ENCODE measurements at places on chromosomes 12 and 14.

- no peak for DNase-seq
Observed at GRCh38 chr14:104216457-104216856, 78.1 kb downstream of the KIF26A start.

DNA sequence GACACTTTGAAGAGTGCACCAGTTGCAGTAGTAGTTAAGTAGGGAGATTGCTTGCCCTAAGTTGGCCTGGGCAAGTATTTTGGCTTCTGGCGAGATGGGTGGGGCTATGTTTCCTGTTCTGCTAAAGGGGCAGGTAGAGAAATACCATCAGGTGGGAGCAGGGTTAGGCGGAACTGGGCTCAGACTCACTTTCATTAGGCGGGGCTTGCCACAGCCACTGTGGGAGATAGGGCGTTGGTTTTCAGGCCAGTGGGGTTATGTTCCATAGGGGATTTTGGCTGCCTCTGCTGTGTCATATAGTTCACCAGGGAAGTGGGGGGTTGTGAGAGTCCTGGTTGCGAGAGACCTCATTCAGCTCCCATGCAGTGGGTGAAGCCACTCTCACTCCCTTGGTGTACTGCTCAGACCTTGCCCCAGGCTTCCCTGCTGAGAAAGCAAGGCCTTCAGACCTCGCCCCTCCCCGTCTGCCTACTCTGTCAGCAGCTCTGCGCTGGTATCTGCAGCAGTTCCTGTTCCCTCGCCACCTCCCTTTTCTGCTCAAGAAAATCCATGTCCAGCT lies 43.3 kb downstream of the AEBP2 start:
- DNase-seq: peak; percentile 13

DNA sequence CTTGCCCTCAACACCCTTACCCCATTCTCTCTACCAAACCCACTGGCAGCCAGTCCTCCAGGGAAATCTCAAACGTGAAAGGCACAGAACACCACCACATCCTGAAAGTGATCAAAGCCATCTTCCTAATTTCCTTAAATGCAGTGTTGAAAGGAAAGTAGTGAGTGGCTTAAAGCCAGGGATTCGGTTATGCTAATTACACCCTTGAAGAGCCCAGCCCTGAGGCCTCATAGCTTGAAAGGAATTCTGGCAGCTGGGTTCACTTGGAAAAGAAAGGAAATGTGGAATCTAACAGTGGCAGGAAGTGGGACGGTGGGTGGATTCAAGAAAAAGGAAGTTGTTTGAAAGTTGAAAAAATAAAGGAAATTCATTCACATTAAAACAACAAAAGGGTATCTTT lies 73.0 kb upstream of the FICD start:
- DNase-seq: no peak

GRCh38 chr14:25622763-25623162 lies 572.8 kb upstream of the STXBP6 start:
- DNase-seq: no peak

DNA sequence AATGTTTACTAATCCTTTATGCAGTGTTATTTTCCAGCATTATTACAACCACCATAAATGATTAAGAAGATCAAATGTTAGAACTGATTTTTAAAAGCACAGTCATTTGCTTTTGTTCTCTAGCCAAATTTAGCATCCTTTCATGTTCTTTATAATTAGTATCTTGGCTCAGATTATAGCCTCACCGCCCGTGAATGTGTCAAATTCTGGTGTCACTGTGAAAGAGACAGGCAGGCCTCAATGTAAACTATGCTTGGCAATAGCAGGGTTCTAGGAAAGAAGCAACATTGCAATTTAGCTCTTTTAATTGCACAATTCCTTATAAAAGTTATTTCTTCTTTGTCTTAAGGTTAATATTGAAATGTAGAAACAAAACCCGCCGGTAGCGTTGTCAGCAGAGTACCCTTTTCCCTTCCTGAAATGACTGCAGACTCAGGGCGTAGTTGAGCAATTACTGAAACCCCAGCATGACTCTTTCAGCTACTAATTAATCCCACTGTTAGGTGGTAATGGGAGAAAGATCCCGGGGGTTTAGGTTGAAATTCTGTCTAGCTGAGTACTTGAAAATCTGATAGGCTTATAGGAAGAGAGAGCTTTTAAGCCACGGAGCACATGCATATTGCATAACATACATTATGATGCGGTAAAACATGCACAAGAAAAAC lies 1600.5 kb upstream of the SEL1L start:
- no peak for DNase-seq

DNA sequence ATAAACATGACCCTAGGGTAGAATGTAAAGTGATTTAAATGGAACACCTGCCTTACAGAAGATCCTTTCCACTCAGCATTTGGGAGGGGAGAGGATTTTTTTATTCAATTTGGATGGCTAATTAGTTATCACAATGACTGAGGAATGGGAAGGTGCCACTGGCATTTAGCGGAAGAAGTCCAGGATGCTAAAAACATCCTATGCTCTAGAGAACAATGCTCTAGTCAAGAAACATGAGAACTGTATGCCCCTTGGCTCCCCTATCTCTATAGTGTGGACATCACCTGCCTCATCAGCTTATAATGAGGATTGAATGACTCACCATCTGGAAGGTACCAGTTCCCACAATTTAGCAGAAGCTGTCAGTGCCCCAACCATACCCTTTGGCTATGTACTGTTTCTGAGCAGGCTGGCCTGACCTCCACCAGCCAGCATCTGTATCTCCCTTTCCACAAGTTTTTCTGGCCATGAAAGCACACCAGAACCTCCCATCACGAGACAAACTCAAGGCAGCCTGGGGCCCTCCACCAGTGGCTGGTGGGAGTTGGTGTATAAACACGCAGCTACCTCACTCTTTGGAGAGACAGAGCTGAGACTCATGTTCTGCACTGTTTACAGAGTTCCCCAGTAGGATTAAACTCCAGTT lies 109.7 kb upstream of the VASH1 start:
- no peak for DNase-seq

GRCh38 chr14:81371802-81372201 lies 28.3 kb downstream of the STON2 start:
- DNase-seq: no peak

DNA sequence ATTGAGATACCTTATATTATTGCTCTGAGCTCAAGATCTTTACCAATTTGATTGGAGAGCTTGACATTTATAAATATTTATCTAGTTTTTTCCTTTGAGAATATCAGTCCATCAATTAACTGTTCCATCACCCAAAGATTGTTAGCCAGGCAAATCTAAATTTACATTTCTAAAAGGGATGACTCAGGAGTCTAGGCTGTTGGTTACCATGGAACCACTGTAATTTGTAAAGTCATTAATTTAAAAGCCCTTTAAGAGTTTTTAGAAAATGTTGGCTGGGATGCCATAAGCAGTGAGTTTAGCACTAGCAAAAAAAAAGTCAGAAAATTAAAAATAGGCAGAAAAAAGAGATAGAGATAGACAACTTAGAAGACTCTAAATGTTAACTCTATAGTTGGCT lies 19.5 kb upstream of the SERPINA1 start:
- no peak for DNase-seq

- DNase-seq: no peak
Observed at GRCh38 chr14:23079716-23080115, 15.2 kb downstream of the ACIN1 start.

DNA sequence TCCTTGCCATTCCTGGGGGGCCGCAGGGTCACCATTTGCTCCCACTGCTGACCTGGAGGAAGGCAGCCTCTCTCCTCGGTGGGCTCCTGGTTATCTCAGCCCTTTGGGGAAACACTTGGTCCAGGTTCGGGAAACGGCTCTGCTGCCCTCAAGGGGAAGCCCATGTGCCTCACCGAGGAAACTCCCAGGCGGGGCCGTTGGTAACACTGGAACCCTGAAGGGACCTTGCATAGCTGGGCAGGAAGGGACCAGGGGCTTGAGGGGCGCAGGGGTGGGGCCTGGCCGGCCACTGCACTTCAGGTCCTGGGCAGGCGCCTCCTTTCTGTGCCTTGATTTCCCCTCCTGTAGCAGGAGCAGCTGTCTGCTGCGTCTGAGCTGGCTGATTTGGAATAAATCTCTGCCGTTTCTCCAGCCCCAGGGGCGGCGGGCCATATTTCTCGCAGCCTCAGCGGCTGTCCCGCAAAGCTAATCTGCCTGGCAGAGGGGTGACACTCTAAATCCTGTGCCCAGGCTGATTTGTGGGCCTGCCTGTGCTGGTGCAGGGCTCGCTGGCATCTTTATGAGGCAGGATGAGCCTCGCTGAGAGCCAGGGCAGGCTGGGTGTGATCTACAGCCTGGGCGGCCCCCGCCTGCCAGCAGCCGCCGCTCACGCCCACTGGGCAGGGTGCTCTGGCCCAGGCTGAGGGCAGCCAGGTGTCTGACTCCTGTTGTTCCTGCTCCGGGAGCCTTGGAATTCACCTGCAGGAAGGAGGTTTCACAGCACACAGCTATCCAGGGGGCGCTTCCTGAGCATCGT lies 49.7 kb downstream of the KIF26A start:
- no peak for DNase-seq

GRCh38 chr14:53569446-53569845 lies 387.2 kb downstream of the BMP4 start:
- no peak for DNase-seq

- DNase-seq: no peak
Observed at GRCh38 chr12:93571925-93572711, at the start of gene SOCS2. TSS of gene SOCS2 (plus strand) at chr12:93572675. CDS start at chr12:93572898, 223 bp downstream.

GRCh38 chr14:78508023-78508422 lies 337.9 kb downstream of the NRXN3 start:
- DNase-seq: no peak
